ENCODE measurements at places on chromosomes 6 and 20.
A peak's percentile ranks its signal among the peaks of the same experiment; 100 is the strongest.

GRCh38 chr6:136989571-136990241 lies 55.1 kb downstream of the IL20RA start:
- no peak for DNase-seq

GRCh38 chr20:20209684-20210083 lies 157.4 kb downstream of the CFAP61 start:
- DNase-seq = no peak

- DNase-seq = no peak
These were observed 329.8 kb upstream of the FLRT3 start for GRCh38 chr20:14667226-14667625.

DNA sequence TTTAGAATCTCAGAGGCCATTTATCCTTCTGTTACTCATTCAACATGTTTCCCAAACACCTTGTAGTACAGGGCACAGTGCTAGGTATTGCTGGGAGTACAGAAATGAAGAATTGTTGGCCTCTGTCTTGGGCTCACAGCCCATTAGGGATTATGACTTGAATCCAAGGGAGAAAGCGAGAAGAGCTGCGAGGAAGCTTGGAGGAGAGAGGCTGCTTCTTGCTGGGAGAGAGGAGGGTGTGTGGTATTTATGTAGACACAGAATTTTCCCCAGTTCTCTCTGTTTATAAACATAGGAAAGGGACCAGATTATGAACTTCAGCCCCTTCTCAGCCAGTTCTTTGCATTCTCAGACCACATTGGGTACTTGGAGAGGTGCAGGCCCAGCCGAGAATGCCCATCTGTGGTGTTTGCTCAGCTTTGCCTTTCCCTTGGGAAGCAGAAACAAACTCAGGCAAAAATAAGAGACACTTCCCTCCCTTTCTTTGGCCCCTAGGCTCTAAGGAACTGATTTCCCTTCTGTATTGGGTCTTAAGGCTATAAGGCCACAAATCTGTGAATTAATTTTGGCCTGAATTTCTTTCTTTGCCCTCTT lies 17.9 kb downstream of the CHMP4B start:
- peak; percentile 32 for DNase-seq

- no peak for DNase-seq
These were observed 315.7 kb upstream of the EPHA7 start for GRCh38 chr6:93735099-93735498.

GRCh38 chr6:75422024-75422639 lies 71.5 kb downstream of the FILIP1 start:
- DNase-seq = no peak

GRCh38 chr20:1825938-1826445 lies 69.2 kb upstream of the SIRPA start:
- DNase-seq = no peak

Data from NCI-H2171 treated with DMSO at 0.1 percent for 48 hours (cell line).